Naive thymus-derived CD4-positive, alpha-beta T cell (primary cell): ENCODE measurements at places on chromosomes 16 and 17.

GRCh38 chr17:11490171-11490755, 108.0 kb upstream of the DNAH9 start:
- DNase-seq = no peak

- DNase-seq = peak; percentile 35
These were observed 472 bp downstream of the GALNS start for GRCh38 chr16:88856122-88856827.

DNA sequence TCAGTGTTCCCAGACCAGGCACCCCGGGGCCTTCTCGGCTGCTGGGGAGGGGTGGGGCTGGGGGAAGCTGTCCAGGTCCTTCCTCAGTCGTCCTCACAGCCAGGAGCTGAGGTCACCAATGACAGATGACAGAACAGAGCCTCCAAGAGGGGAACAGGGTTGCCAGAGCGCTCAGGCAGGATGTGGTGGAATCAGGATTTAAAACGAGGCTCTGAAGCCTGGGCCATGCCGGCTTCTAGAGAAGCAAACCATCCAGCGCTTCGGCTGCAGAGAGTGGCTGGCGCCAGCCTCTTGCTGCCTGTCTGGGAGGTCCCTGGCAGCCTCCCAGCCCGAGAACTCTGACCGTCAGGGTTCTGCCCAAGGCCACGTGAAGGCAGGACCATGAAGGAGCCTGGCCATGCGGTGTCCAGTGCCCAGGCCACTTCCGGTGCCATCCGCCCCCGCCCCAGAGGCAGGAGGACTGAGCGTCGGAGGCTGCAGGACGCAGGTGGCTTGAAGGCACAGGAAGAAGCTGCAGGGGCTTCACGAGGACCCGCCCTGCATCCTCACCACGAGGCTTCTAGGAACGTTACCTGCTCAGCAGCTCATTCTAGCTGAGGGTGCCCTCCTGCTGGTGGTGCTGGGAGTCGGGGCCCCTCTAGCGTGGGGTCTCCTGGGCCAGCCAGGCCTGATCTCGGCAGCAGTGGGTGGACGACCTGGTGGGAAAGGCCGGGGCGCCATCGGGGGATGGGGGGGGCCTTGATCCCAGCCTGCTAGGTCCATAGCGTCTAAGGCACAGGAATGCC, 78.5 kb downstream of the KLHDC4 start:
- DNase-seq = no peak

DNA sequence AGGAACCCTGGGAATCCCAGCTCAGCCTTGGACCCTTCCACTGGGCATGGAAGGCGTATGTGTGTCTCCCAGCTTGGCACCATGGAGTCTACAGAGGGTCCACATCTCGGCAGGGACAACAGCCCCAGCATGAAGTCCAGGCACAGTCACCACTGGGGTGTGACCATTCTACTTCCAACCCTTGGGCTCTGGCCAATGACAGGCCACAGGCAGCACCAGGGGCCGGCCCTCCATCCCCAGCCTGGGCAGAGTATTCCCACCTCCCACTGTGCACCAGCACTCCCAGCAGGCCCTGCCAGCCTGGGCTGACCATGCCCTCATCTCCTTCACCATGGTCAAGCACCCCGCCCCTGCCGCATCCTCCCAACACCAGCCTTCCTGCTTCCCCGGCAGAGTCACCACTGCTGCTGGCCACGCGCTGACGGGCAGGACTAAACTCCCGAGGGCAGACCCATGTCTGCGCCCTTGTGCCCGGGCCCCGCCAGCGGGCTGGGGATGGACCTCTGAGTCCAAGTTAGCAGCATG, 9.5 kb upstream of the PPP1R27 start:
- no peak for DNase-seq

- no peak for DNase-seq
These were observed 11.3 kb upstream of the ARL5C start for GRCh38 chr17:39177256-39177655.

- no peak for DNase-seq
These were observed 71.5 kb downstream of the SEC14L1 start for GRCh38 chr17:77212081-77212832.

- no peak for DNase-seq
These were observed 11.3 kb downstream of the NUBP1 start for GRCh38 chr16:10754941-10755340.

- DNase-seq = peak; percentile 7
These were observed at the start of gene SCNN1G for GRCh38 chr16:23182679-23183542. Gene SCNN1G, plus strand, starts transcription at chr16:23182745. Its CDS starts 3,527 bp downstream, at chr16:23186272.

- no peak for DNase-seq
These were observed 486.6 kb upstream of the CDH11 start for GRCh38 chr16:65608455-65608854.

DNA sequence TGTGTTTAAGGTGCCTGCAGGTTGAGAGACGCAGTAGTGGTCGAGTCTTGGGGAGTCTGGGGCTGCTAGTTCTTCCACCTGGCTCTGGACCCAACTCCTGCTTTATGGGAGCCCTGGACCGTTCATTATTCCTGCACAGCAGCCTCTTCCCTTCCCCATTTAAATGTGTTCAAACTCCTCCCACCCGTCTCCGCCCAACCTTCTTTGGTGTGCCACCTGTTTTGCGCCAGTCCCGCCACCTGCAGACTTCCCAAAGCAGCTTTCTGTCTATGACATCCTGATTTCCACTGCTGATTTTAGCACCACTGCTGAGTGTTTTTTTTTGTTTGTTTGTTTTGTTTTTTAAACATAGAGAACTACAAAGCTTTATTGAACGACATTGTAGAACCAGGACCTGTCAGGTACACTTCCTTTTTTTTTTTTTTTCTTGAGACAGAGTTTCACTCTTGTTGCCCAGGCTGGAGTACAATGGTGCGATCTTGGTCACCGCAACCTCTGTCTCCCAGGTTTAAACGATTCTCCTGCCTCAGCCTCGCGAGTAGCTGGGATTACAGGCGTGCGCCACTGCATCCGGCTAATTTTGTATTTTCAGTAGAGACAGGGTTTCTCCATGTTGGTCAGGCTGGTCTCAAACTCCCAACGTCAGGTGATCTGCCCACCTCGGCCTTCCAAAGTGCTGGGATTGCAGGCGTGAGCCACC, 12.8 kb downstream of the ADORA2B start:
- DNase-seq = no peak

- no peak for DNase-seq
These were observed 48.5 kb downstream of the ARHGAP17 start for GRCh38 chr16:24966634-24967033.

- DNase-seq = no peak
These were observed 50.0 kb downstream of the VMP1 start for GRCh38 chr17:59757470-59757869.

DNA sequence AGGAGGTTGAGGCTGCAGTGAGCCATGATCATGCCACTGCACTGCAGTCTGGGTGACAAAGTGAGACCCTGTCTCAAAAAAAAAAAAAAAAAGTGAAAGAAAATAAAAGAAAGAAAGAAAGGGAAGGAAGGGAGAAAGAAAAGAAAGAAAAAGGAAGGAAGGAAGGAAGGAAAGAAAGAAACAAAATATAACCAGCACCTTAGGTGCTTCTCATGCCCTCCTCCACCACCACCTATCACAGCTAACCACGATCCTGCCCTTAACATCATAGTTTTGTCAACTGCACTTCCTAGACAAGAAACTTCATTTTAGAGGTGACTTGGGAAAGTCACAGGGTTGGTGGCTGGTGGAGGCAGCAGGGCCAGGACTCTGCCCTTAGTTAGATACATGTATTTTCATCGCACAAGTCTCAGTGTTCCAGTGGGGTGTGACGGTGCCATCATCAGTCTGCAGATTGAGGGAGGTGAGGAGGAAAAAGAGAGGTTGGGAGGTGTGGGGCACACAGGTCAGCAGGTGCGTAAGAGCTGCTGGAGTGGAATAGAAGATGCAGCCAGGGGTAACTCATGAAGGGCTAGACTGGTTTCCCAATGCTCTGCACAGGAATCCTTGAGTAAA, 10.0 kb downstream of the SUPT4H1 start:
- DNase-seq = no peak

DNA sequence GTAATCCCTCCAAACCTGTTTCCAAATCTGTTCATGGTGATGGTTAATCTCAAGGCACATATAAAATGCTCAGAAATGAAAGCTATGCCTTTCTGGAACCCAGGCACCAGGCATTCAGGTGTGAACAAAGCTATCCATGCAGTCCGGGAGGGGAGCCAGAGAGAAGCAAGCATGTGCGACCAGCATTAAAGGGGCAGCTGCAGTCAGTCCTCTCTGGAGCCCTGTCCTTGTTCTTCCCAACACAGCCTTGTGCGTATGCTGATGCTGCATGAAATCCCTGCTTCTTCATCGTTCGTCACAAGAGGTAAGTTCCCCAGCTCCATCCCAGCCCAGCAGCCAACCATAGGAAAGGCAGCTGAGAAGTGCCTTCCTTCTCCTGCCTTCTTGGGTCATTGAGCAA, 148.7 kb downstream of the GRIN2A start:
- DNase-seq = no peak

GRCh38 chr16:55152875-55153390, 171.1 kb upstream of the IRX6 start:
- DNase-seq = no peak

DNA sequence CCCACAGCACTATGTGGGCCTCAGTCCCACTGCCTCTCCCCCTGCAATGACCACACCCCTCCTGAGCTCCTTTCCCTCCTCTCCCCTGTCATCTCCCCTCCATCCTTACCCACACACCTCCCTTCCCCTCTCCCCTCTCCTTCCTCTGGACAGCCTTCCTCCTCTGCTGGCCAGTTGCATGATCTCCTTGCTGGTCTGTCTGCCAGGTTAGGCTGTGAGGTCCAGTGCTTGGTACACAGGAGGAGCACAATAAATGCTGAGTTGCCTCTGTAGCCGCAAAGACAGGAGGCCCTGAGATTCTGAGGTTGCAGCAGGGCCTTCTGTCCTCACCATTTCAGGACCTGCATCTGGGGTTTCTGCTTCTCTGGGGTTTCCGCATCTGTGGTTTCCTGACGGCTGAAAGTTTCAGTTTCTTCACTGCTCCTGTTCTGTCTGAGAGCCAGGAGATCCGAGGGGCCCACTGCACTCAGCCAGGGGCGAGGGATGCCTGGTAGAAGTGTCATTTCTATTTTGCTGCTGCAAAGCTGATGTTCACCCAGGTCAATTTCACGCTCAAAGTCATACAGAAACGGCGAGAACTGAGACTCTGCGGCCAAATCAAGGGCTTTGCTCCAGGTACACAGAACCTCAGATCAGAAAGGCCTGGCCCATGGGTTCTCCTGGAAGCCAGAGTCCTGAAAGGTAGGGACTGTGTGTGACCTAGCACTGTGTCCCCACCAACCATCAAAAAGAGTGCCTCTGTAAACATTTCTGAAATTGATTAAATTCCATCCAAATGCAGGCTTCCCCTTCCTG, 4.6 kb upstream of the SLC12A3 start:
- peak; percentile 33 for DNase-seq

DNA sequence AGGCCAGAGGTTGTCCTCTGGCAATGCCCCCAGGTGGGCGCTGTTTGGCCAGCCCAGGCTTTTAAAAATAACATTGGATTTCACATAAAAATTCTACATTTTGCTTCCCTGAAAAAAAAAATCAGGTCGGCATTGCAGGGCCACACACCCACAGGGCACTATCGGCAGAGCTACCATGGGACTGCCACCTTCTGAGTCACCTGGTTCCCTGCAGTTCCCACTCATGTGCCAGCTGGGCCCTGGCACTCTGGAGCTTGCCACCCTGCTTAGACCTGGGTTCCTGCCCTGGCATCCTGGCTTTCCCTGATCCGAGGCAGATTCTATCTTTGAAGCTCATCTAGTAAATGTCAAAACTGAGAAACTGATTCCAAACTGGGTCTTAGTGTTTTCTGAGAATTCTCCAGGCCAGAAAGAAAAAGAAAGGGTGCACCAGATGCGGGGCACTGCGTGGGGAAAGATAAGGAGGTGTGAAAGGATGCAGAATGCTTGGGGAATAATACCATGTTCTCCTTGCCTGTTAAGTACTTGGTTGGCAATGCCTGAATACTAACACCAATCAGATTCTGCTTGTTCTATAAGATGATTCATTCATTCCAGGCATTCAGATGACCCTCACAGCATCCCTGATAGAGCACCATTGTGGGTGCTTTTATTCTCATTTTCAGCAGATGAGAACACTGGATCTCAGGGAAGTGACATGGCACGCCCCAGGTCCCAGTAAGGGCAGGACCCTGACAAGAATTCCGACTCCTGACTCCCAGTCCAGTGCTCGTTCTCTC, 51.8 kb downstream of the RAI1 start:
- DNase-seq = no peak

DNA sequence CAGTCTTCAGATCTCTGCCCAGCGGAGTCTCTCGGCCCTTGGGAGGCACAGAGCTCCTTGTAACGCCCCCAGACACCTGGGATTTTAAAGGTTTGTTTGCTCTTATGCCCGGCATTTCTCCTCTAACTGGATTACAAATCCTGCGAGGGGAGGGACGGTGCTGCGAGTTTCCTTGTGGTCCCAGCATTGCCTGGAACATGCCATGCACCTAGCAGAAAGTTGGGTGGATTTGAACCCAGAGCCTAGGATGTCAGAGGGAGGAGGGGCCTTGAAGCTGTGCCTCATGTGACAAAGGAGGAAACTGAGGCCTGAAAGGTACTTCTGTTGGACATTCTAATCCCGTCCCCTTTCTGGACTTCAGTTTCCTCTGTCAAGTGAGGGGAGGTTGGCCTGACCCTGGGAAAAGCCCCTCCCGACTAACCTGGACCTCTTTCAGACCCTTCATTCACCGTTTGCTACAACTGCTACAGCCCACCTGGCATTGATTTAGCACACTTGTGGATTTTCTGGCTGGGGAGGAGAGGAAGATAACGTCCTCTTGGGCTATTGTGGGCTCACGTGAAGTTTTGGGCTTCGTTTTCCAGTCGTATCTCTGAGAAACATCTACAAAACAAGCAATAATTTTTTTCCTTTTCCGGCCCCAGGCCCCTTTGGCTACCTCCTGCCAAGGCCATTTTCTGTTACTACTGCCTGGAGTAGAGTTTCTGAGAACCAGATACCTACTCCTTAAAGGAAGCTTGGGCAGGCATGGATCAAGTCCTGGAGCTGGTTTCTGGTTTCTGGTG, 30.9 kb downstream of the MRC2 start:
- DNase-seq = no peak

GRCh38 chr16:64532117-64532516, 589.7 kb downstream of the CDH11 start:
- DNase-seq = no peak

- DNase-seq = peak; percentile 47
These were observed 3.6 kb upstream of the WDR81 start for GRCh38 chr17:1720856-1721386.

GRCh38 chr17:13025687-13026086, 7.9 kb upstream of the ELAC2 start:
- no peak for DNase-seq

DNA sequence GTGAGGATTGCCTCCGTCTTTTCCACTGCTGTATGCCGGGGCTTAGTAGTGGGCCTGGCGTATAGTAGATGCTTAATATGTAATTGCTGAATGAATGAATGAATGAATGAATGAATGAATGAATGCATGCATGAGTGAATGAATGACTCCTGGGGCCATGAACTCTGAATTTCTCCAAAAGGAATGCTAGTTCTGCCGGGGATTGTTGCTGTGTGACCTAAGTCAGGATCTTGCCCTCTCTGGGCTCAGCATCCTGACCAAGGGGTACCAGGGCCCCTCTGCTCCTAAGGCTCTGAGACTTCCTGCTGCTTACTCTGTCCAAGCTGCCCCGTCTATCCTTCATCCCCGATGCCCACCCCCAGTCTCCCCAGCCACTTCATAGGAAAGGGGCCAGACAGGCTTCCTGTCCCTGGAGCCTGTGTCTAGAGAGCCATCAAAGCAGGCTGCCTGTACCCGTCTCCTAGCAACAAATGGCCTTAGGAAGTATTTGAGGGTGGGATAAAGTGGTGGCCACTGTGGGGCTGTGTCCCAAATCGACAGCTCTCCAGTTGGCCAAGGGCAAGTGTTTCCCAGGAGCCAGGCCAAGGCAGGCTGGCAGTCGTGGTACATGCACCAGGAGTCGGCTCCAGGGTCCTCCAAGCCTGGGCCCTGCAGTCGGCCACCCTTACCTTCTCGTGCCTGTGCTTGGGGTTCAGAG, 11.6 kb upstream of the MPRIP start:
- DNase-seq = no peak
